ENCODE measurements at places on chromosomes 7 and 10.

GRCh38 chr10:4243651-4244050 lies 458.6 kb upstream of the KLF6 start:
- DNase-seq, result no peak

DNA sequence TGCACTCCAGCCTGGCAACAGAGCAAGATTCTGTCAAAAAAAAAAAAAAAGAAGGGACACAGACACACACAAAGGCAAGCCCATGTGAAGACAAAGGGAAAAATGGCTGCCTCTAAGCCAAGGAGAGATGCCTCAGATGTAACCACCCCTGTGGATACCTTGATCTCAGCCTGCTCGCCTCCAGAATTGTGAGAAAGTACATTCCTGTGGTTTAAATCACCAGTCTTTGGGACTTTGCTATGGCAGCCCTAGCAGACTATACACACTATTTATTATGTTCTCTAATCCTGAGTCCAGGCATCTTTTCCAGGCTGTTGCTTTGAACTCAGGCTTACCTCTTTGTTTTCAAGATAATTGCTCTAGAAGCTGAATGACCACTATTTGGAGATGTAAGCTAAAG lies 494.3 kb downstream of the GALNT17 start:
- no peak for DNase-seq

DNA sequence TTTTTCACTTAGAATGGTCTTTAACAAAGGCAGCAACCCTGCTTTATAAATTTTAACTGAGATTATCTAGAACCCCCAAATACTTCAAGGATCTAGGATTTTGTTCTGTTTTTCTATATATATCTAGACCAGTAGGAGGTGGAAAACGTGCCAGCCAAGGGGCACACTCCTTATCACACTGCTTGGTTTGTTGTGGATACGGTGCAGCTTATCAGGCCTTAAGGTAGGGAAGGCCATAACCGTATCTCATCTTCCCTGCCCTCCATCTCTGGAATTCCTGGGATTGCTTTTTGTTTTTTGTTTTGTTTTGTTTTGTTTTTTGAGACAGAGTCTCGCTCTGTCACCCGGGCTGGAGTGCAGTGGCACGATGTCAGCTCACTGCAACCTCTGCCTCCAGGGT lies 75.4 kb downstream of the MPLKIP start:
- DNase-seq, result no peak

- DNase-seq, result no peak
Measured at GRCh38 chr10:51314481-51314880, 240.2 kb downstream of the PRKG1 start.

DNA sequence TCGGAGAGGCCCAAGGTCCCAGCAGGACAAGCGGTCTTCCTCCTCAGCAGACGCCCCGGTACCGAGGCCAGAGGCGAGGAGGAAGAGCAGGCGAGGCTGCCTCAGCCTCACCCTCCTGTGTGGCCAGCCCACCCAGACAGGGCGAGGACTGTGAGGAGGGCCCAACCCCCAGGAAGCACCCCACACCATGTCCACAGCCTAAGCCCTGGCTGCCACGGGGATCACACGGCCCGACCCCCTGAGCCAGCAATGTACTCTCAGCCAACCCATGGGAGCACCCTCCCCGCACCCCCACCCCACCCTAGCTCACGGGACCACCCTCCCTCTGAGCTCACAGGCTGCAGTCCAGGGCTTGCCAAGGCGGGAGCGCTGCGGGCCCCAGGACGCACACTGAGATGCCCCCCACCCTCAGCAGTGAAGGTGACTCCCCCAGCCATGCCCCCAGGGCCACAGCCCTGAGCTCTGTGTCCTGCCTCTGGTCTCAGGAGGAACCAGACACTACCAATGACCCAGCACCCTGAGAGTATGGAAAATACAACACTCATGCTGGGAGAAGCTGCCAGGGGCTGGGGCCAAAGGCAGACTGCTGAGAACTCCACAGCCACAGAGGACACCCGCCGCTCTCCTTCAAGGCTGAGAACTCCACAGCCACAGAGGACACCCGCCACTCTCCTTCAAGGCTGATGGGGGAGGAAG lies 93.6 kb downstream of the MAD1L1 start:
- DNase-seq, result no peak

DNA sequence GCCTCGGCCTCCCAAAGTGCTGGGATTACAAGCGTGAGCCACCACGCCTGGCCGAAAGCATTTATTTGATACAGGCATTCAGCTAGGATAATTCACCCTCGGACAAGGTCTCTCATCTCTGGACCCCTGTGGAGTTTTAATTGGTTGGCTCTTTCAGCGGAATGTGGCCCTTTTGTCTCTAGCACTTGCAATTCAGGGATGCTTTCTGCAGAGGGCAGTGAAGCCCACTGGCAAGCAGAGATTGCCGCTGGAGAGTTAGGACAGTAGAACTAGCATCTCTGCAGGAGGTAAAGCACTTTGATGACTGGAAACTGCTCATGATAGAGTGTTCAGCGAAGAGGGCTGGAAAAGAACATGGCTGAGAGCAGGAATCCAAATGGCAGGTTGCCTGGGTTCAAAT lies 62.0 kb downstream of the SUFU start:
- no peak for DNase-seq

DNA sequence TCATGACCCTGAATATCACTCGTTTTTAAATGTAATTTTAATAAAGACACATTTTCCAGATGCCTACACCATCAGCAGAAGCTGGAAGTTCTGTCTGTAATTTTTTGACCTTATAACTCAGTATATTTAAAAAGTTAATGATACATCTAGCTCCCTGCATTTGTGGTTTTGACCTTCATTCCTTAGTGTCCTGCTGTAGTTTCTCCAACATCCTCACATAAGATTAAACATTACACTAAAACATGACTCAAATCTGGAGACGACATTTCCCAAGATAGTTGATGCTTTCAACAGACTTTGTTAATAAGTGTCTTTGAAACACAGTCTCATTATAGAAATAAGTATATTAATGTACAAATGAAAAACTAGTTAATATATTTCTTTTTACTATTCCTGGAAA lies 363.1 kb downstream of the POM121L12 start:
- no peak for DNase-seq

DNA sequence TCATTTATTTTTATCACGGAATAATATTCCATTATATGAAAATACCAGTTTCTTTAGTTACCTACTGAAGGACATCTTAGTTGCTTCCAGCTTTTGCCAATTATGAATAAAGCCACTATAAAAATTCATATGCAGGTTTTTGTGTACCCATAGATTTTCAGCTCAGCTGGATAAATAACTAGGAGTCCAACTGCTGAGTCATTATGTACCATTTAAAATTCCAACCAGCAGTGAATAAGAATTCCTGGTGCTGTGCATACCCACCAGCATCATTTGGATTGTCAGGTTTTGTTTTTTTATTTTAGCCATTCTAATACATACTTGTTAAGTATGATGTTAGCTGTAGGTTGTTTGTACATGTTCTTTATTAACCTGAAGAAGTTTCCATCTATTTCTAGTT lies 14.5 kb downstream of the FAM24B start:
- no peak for DNase-seq

GRCh38 chr7:140506788-140507464 lies 27.6 kb upstream of the MKRN1 start:
- DNase-seq, result no peak

DNA sequence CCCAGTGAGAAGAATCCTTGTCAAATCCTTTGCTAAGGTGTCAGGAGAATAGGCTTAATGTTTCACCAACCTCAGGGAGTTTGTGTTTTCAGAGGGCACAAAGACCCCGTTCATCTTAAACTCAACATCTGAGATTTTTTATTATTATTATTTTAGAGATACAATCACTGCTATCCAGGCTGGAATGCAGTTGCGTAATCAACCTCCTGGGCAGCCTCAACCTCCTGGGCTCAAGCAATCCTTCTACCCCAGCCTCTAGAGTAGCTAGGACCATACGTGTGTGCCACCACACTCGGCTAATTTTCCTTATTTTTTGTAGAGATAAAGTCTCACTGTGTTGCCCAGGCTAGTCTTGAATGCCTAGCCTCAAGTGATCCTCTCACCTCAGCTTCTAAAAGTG lies 599.2 kb downstream of the KCNMA1 start:
- no peak for DNase-seq

- no peak for DNase-seq
Measured at GRCh38 chr10:107971973-107972372, 807.5 kb upstream of the SORCS1 start.

GRCh38 chr7:19470031-19470430 lies 238.8 kb downstream of the POLR1F start:
- no peak for DNase-seq

DNA sequence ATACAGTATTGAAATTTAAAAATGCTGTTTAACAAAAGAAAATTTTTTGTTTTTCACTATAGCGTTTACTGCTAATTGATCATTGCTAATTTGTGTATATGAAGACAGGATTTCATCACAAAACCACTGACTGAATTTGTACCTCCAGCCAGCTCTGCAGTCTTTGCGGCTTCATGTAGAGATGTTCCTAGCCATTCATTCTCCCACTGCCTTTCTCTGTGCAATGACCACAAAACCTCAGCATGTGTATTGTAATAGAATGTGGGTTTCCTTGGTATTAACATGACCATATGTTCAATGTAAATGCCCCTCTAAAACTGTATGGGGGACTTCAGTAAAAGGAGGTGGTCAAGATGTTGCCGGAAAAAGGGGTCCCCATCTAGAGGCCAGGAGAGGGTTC lies 81.1 kb upstream of the STEAP1B start:
- no peak for DNase-seq

- DNase-seq, result no peak
Measured at GRCh38 chr10:78742730-78743615, 325.8 kb upstream of the ZMIZ1 start.

GRCh38 chr10:43120929-43121314 lies 17.3 kb upstream of the CSGALNACT2 start:
- DNase-seq, result no peak

DNA sequence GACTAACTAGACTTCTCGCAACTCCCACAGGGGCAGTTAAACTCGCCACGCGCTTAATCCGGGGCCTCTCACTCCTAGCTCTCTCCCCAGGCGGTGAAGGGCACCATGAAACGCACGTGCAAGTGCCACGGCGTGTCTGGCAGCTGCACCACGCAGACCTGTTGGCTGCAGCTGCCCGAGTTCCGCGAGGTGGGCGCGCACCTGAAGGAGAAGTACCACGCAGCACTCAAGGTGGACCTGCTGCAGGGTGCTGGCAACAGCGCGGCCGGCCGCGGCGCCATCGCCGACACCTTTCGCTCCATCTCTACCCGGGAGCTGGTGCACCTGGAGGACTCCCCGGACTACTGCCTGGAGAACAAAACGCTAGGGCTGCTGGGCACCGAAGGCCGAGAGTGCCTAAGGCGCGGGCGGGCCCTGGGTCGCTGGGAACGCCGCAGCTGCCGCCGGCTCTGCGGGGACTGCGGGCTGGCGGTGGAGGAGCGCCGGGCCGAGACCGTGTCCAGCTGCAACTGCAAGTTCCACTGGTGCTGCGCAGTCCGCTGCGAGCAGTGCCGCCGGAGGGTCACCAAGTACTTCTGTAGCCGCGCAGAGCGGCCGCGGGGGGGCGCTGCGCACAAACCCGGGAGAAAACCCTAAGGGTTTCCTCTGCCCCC lies 19.5 kb downstream of the WNT8B start:
- DNase-seq, result peak; percentile 46

- DNase-seq, result no peak
Measured at GRCh38 chr10:83625831-83626360, 513.4 kb upstream of the GHITM start.
